ENCODE measurements at places on chromosomes 6 and 20. TPM values are rescaled to one million over a fixed set of nuclear protein-coding genes. Genes with fewer than 3 reads are reported as not detected.

GRCh38 chr20:12316794-12317193 is 399.1 kb downstream of the BTBD3 start:
- no peak for DNase-seq

DNA sequence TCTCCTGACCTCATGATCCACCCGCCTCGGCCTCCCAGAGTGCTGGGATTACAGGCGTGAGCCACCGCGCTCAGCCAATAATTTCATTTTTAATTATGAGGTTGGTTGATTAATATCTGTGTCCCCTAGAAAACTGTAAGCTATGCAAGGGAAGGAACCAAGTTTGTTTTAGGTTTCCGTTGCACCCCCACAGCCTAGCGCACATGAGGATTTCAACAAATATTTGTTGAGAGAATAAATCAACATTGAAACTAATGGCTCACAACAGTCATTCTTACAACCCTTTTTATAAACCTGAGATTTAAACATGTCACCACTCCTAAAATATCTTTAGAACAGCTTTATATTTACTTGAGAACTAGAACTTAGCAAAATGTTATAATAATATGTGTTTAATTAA is 114.0 kb upstream of the CARMIL1 start:
- DNase-seq: no peak

GRCh38 chr6:166767230-166767629 is 140.2 kb upstream of the RPS6KA2 start:
- no peak for DNase-seq

DNA sequence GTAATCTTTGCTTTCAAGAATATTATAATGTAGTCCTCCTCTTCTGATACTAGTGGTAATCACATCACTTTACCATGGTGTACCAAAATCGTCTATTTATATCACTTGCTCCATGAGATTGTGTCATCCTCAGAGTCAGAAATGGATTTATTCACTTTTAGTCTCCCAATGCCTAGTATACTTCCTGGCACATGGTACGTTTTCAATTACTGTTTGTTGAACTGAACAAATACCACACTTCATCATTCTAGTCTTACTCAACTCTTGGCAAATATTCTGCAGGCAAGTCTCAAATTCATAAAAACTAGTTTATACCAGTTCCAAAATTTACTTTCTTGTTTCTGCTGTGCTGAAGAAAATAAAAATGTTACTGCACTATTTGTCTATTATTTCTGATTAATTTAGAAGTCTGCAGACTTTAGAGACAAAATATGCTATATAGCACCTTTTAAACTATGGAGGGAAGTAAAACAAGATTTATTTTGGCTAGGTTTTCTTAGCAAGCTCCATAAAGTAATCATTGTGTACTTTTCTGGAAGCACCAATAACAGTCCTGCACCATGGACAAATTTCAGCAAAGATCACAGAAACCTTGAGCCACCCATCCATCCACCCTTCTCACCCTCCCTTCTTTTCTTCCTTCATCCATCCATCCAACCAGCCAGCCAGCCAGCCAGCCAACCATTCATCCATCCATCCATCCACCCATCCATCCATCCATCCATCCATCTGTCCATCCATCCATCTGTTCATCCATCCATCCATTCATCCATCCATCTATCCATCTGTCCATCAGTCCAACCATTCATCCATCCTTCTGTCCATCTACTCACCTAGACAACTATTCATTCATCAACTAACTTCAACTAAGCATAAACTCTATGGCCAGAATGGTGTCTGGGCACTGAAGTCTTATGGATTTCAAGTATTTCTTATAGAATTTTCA is 102.1 kb upstream of the STMND1 start:
- no peak for DNase-seq

- no peak for DNase-seq
Measured at GRCh38 chr20:32382102-32382950, 24.2 kb downstream of the ASXL1 start.

DNA sequence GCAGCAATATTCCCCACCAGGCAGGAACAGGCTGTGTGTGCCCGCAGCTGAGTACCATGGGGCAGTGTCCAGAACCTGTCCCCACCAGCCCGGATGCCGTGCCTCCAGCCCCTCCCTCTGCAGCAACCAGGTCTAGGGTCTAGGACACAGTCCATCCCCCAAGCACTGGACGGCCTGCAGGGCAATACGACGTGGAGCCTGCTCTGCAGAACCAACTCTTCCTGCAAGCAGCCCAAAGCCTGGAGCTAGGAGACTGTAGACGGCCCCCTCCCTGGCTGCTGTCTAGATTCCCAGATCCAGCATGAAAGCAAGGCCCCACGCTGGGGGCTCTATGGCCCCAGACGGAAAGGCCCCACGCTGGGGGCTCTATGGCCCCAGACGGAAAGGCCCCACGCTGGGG is 128.2 kb upstream of the AFDN start:
- no peak for DNase-seq

GRCh38 chr6:72414657-72415056 is 207.2 kb upstream of the KCNQ5 start:
- no peak for DNase-seq

GRCh38 chr6:75933387-75933975 is 139.0 kb downstream of the IMPG1 start:
- DNase-seq: no peak

DNA sequence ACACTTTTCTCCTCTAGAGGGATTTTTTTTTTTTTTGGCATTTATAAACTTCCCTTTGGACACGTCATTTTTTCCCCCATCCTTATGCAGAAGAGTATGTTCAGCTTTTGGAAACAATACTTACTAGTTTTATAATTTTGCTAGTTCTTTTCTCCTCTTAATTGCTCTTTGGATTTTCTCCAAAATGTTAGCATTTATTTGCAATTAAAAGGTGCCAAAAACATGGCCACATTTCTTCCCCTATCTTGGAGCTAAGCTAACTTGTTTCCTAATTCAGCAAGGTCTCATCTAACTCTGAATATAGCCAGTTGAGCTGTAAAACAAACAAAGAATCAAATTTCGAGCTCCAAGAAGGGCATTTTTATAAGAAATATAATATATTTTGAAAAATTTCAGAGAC is 39.2 kb upstream of the RNF182 start:
- DNase-seq: no peak

Gene FRK
- total RNA-seq: 0.05 TPM

Gene SLC35B2
- total RNA-seq: 14.1 TPM
